ENCODE measurements at places on chromosomes 1 and 21.
A peak's percentile ranks its signal among the peaks of the same experiment; 100 is the strongest.

- DNase-seq = no peak
Observed at GRCh38 chr21:35063428-35064172, 14.5 kb upstream of the RUNX1 start.

GRCh38 chr1:68143633-68144032 is 88.7 kb downstream of the WLS start:
- no peak for DNase-seq

DNA sequence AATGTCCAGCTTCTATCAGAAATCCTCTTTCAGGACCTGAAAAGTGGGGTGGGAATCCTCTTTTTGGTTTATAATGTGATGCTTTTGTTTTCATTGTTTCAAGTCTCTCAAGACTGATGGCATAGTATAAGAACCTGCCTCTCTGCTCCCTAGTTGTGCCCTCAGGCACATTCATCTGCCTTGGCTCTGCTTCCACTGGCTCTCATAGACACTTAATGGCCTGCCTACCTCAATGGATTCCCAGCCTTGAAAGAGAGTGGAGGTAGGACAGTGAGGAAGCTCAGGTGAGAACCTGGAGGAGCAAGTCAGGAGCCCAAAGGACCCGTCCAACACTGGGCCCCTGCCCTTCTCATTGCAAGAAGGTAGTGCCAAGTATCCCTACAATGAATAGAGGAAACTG is 4.8 kb downstream of the TTLL7 start:
- DNase-seq = no peak

DNA sequence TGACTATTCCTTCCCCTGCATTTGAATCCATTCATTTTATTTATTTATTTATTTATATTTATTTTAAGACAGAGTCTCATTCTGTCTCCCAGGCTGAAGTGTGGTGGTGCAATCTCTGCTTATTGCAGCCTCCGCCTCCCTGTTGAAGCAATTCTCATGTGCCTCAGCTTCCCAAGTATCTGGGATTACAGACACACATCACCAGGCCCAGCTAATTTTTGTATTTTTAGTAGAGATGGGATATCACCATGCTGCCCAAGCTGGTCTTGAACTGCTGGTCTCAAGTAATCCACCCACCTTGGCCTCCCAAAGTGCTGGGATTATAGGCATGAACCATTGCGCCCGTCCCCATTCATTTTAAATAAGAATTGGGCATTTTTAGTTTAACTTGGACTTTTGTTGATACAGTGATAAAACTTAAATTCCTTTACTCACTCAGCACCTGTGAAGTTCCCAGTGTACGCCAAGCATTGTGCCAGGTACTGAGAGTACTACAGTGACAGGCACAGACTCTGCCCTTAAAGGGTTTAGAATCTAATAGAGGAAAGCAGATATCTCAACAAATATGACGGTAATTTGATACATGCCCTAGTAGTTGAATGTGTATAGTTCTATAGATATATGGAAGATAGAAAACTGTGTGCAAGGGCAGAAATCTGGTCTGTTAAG is 90.5 kb downstream of the PTPRC start:
- no peak for DNase-seq

- peak; percentile 75 for DNase-seq
Observed at GRCh38 chr1:56688522-56689026, 43.5 kb downstream of the PRKAA2 start.

- no peak for DNase-seq
Observed at GRCh38 chr21:33286076-33286475, 19.9 kb downstream of the IL10RB start.

DNA sequence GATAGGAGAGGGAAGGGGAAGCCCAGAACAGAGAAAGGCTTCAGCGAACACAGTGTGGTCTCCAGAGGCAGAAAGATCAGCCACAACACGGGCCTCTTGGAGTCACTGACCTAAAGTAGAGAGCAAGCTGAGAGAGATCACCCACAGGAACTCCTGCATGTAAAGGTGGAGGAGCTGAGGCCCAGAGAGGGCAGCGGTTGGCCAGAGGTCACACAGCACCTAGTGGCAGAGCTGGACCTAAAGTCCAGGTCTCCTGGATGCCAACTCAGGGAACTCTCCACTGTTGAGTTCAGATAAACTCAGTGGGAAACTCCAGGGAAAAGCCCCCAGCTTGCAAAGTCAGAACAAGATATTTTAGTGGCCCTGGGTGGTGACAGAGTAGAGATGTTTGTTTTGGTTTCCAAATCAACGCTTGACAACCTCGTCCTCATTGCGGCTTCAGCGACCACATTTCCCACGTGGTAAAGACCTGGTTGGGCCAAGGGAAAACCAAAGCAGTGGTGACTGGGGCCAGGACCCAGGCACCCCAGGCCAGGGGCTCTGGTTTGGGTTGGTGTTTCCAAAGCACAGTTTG is 4.6 kb downstream of the IFFO2 start:
- DNase-seq = no peak

DNA sequence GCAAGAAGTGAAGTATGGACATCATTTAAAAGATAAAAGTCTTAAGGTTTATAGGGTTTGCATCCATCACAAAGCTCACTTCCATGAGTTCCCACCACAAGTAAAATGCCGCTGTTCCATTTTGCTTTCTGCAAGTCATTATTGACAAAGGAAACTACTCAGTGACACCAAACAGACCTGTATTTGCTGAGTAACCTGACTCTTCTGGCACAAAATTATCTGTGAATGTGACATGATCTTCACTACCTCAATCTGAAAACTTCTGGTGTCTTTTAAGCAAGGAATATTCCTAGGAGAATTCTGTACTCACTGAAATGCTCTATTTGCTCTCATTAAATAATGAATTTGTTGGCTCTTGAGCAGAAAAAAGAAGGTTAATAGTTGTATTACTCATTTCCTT is 1077.4 kb upstream of the ADGRL4 start:
- DNase-seq = no peak

GRCh38 chr21:43323244-43324005 is 103.5 kb downstream of the SIK1 start:
- DNase-seq = peak; percentile 60

- no peak for DNase-seq
Observed at GRCh38 chr1:34787461-34788420, 5.1 kb upstream of the GJA4 start.

DNA sequence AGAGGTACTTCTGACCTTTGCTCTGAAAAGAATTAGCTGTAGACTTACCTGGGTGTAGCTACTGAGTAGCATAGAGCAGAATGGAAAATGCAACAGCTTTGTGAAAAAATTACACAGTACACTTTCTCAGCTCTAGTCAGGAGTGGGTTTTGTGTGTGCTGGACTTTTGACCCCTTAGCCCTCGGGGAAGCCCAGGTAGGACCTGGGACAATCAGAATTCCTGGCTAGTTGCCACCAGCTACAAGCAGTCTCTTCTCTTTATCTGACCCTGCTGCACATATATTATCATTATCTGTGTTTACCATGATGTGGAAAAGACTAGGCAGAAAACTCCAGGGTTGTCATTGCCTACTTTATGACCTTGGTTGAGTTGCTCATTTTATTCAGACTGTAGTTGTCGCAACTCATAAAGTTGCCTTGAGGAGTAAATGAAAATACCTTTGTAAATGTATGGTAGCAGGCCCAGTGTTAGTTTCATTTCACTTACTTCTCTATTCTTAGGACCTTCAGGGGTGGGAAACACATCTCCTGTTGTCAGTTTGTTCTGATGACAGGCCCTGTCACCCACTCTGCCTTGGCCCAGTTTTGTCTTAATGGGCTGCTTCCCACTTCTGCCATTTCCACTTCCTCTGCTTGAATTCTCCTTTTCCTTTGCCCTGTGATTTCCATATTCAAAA is 5.4 kb downstream of the NEK7 start:
- no peak for DNase-seq

DNA sequence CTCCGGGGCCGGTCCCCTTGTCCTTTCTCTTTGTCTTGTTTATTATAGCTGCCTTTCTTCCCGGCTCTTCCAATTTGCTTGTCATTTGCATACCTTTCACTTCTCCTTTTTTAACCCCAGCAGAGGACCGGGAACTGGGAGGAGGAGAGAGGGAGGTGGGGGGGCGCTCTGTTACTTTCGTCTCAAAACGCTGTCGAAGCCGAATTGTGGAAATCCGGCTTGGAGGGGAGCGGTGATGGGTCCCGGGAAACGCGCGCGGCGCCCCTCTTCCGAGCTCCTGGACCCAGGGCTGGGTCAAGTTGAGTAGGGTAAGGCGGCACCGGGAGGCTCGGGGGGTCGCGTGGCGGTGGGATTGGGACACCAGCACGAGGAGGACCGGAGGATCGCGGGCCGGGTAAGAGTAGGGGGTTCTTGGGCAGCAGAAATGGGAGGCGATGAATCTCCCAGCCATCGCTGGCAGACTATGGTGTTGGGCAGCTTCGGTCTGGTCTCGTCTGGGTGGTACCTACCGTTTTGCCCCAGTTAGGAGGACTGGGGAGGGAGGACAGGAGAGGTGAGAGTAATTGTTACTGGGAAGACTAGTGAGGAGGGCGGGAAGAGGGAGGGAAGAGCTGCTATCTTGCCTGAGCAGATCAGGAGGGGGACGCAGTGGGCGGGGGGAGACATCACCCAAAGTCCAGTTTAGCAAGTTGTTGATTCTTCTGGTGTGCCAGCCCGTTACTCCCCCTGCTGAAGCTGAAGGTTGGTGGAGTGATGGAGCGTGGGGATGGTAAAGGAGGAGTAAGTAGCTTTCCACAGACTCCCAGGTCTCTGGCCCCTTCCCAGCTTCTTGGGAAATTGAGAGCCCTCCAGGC is 1.5 kb downstream of the PROX1 start:
- DNase-seq = no peak

- DNase-seq = no peak
Observed at GRCh38 chr1:242764161-242764560, 239.7 kb upstream of the PLD5 start.

DNA sequence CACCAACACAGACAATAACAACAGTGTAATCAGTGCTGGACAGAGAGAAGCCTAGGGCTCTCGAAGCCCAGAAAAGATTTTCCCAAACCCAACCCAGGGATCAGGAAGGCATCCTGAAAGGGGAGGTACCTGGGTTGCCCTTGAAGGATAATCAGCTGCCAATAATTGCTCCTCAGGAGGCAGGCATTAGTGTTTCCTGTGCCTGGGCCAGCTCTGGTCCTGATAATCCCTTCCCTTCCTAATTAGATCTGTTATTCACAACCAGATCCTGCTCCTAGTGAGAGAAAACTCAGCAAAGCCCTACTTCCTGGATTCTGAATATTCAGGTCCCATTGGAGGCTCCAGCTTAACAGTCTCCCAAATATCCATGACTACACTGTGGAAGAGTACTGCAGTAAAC is 117.4 kb downstream of the DMRTA2 start:
- no peak for DNase-seq

DNA sequence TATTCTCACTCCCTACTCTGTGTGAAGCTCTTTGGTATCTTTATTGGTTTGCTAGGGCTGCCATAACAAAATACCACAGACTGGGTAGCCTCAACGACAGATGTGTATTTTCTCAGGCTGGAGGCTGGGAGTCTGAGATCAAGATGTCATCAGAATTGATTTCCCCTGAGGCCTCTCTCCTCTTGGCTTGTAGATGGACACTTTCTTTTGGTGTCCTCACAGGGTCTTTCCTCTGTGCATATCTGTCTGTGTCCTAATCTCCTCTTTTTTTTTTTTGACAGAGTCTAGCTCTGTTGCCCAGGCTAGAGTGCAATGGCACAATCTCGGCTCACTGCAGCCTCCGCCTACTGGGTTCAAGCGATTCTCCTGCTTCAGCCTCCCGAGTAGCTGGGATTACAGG is 71.4 kb upstream of the KCNJ6 start:
- DNase-seq = no peak

DNA sequence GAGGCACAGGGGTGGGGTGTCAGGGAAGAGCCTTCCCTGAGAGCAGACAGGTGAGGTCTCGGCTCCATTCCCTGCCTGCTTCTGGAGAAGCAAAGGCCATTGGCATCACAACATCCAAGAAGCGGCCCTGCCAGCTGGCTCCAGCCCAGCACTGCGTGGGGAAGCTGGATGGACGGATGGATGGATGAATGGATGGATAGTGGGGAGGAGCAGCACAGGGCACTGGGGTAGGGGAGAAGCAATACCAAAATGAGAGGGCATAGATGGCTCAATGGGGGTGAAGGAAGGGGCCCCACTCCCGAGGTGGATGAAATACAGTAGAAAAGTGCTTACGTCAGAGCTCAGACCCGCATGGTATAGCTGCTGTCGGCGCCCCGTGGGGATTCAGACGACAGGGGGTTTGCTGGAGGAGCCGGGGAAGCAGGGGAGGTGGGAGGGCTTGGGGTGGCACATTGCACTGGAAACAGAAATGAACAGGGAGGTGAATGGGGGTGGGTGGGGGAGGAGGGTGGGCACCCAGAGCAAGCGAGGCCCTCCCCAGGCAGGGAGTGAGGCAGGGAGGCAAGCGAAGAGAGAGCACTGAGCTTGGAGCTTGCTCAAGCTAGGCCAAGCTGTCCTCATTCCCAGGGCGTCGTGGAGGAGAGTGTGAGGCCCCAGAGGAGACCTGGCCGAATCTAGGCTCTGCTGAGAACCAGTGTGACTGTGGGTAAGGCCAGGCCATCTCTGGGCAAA is 9.5 kb upstream of the GOLT1A start:
- DNase-seq = no peak

DNA sequence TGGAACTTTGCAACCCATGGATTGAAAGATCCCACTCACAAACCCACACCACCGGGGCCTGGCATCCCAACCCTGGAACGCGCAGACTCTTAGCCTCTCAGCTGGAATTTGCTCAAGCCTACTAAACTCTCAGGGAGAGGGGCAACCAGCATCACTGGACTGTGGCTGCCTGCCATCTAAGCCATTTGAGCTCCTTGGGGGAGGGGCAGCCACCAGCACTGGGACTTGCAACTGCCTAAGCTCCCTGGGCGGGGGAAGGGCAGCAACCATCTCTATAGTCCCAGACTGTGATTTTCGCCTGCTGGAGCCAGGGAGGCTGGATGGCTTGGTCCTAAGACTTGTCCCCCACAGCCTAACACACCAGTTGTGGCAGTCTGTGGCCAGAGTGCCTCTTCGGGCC is 122.3 kb downstream of the SNX7 start:
- DNase-seq = no peak

Measured in retinal pigment epithelial cell (primary cell).